ENCODE measurements at places on chromosomes 3 and 15. TPM values are rescaled to one million over a fixed set of nuclear protein-coding genes. Genes with fewer than 3 reads are reported as not detected.

The PP2D1 gene
- not detected for total RNA-seq

The CAND2 gene
- 7.1 TPM for total RNA-seq

The GABRG3 gene
- not detected for total RNA-seq

The SCAMP2 gene
- 102 TPM for total RNA-seq

The SPATA12 gene
- not detected for total RNA-seq

The MORC1 gene
- 0.06 TPM for total RNA-seq

The ABI3BP gene
- total RNA-seq = 160 TPM

The TERC gene
- 2.1 TPM for total RNA-seq

The NOX5 gene
- total RNA-seq = 0.60 TPM

The PEX5L gene
- total RNA-seq = not detected

The LSG1 gene
- total RNA-seq = 33.3 TPM

The LRTM1 gene
- not detected for total RNA-seq

The SPESP1 gene
- 4.1 TPM for total RNA-seq

The NANOGP8 gene
- total RNA-seq = 1.3 TPM

The ITIH1 gene
- total RNA-seq = 0.22 TPM

The FBXL22 gene
- total RNA-seq = 4.7 TPM

The GABRR3 gene
- total RNA-seq = not detected

The APH1B gene
- 22.4 TPM for total RNA-seq

The PLCH1 gene
- 9.6 TPM for total RNA-seq

The ADAMTS17 gene
- 2.2 TPM for total RNA-seq

The RYR3 gene
- 10.5 TPM for total RNA-seq

The MAGEL2 gene
- 0.06 TPM for total RNA-seq

The GOLGA8R gene
- 6.3 TPM for total RNA-seq

The GRAMD2A gene
- 5.4 TPM for total RNA-seq

The AGTR1 gene
- 5.6 TPM for total RNA-seq

The GP5 gene
- total RNA-seq = 0.22 TPM

The CCR8 gene
- total RNA-seq = 0.19 TPM

The INO80 gene
- 27.3 TPM for total RNA-seq

The SCAANT1 gene
- not detected for total RNA-seq

The SOX2 gene
- total RNA-seq = 0.13 TPM

The MITF gene
- total RNA-seq = 52.6 TPM

The EAF2 gene
- total RNA-seq = 13.9 TPM

The RPL22L1 gene
- total RNA-seq = 45.1 TPM

The FANCD2OS gene
- not detected for total RNA-seq

The FGF12 gene
- 1.8 TPM for total RNA-seq

The CKMT1A gene
- 15.1 TPM for total RNA-seq

The IL16 gene
- 19.9 TPM for total RNA-seq

The ANKUB1 gene
- not detected for total RNA-seq

The HGD gene
- 72.0 TPM for total RNA-seq

The AMOTL2 gene
- 83.5 TPM for total RNA-seq

The TMC3 gene
- total RNA-seq = not detected

The GOLGA6B gene
- total RNA-seq = not detected

The HRG gene
- 0.35 TPM for total RNA-seq

The TMEM212 gene
- not detected for total RNA-seq

The CSTA gene
- total RNA-seq = 4.6 TPM

The NR1I2 gene
- 0.38 TPM for total RNA-seq

The PLAAT1 gene
- 0.72 TPM for total RNA-seq

The EXOSC7 gene
- 43.8 TPM for total RNA-seq

The BCHE gene
- total RNA-seq = 1.4 TPM

The ARHGEF26 gene
- 4.8 TPM for total RNA-seq

The CHL1 gene
- 109 TPM for total RNA-seq

The PLCB2 gene
- 37.2 TPM for total RNA-seq

The GPR15 gene
- not detected for total RNA-seq

The TRPM1 gene
- total RNA-seq = not detected

The FOXL2NB gene
- not detected for total RNA-seq

The NPAP1 gene
- total RNA-seq = 0.19 TPM
